ENCODE measurements at places on chromosomes 12 and 14.

- no peak for DNase-seq
These were observed 3.3 kb downstream of the ACVR1B start for GRCh38 chr12:51954561-51955361.

- DNase-seq: no peak
These were observed 104.8 kb downstream of the DPF3 start for GRCh38 chr14:72788972-72789728.

- no peak for DNase-seq
These were observed 26.7 kb upstream of the UBC start for GRCh38 chr12:124941170-124941527.

DNA sequence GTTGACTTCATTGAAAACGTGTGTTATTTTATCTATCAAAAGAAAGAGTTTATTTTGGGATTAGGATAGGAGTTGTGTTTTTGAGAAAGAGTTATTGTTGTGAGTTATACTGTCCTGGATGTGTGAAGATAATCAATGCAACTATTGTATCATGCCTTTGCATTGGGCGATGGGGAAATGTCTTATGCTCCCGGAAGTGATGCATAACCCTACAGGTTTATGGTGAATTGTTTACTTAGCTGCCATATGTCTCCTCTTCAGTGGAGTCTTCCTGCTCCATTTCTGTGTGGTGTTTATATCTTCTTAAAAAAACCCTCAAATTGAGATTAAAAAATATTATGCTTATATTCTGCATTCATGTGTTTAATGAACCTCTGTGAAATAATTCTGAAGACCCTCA is 6.5 kb downstream of the PDE3A start:
- DNase-seq: no peak

GRCh38 chr12:47039079-47039478 is 40.3 kb upstream of the PCED1B start:
- DNase-seq: no peak

Data from esophagus squamous epithelium (tissue), 5 donors.